ENCODE measurements at places on chromosomes 11 and 22.

GRCh38 chr22:18108187-18108586 is 2.4 kb upstream of the TUBA8 start:
- peaks cover 6% of the 10 kb centered on the region for H3K36me3 ChIP-seq
- no peaks in the 10 kb centered on the region for H3K27me3 ChIP-seq
- no peak overlapping the region for H3K27ac ChIP-seq
- DNase-seq, result no peak
- H3K4me3 ChIP-seq, result no peak overlapping the region

- H3K27me3 ChIP-seq, result peaks cover 4% of the 10 kb centered on the region
- DNase-seq, result no peak
- H3K4me3 ChIP-seq, result no peak overlapping the region
- no peak overlapping the region for H3K27ac ChIP-seq
- H3K4me1 ChIP-seq, result no peaks in the 10 kb centered on the region
- no peaks in the 10 kb centered on the region for H3K36me3 ChIP-seq
Measured at GRCh38 chr22:29433856-29434255, 4.5 kb upstream of the RFPL1 start.

DNA sequence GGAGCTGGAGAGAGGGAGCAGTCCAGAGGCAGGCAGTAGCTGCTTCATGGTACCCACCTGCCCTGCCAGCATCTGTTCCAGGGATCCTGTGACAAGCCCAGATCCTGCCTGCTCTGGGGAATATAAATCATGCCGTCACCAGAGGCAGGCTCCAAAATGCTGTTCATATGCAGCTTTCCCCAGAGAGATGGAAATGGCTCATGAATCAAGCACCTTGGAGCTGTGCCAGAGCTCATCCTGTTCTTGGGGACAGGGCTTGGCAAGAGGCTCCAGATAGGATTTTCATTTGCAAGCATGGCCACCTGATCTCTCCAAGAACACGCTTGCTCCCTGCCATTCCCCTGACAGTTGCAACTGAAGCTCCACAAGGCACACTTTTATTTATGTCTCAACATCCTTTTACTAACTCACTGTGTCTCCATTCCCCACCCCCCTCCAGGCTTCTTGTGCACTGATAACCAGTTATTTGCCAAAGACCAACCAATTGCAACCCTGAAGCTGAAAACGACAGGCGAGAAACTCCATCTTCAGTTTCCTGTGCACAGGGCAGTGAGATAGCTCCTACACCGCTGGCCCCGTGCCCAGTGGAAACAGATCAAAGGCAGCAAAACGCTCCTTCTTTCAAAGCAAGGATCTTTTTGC is 115.8 kb upstream of the PITPNB start:
- peaks cover 2% of the 10 kb centered on the region for H3K36me3 ChIP-seq
- H3K4me1 ChIP-seq, result peaks cover 2% of the 10 kb centered on the region
- H3K4me3 ChIP-seq, result no peak overlapping the region

DNA sequence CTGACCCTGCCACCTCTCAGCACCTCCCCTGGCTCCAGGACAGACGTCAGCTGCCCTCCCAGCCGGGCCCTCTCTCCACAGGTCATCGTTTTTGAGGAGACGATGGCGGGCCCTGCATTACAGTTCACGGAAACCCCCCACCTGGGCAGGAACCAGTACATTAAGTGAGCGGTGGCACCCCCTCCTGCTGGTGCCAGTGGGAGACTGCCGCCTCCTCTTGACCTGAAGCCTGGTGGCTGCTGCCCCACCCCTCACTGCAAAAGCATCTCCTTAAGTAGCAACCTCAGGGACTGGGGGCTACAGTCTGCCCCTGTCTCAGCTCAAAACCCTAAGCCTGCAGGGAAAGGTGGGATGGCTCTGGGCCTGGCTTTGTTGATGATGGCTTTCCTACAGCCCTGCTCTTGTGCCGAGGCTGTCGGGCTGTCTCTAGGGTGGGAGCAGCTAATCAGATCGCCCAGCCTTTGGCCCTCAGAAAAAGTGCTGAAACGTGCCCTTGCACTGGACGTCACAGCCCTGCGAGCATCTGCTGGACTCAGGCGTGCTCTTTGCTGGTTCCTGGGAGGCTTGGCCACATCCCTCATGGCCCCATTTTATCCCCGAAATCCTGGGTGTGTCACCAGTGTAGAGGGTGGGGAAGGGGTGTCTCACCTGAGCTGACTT is 37.0 kb downstream of the B3GAT1 start:
- no peak overlapping the region for H3K4me3 ChIP-seq
- H3K36me3 ChIP-seq, result no peaks in the 10 kb centered on the region
- peaks cover 12% of the 10 kb centered on the region for H3K27me3 ChIP-seq
- no peak for DNase-seq
- no peak overlapping the region for H3K27ac ChIP-seq

GRCh38 chr11:35118906-35119305 is 20.1 kb upstream of the CD44 start:
- no peak overlapping the region for H3K27ac ChIP-seq
- H3K27me3 ChIP-seq, result no peaks in the 10 kb centered on the region
- H3K36me3 ChIP-seq, result no peaks in the 10 kb centered on the region
- H3K4me1 ChIP-seq, result peaks cover 11% of the 10 kb centered on the region
- H3K4me3 ChIP-seq, result no peak overlapping the region

DNA sequence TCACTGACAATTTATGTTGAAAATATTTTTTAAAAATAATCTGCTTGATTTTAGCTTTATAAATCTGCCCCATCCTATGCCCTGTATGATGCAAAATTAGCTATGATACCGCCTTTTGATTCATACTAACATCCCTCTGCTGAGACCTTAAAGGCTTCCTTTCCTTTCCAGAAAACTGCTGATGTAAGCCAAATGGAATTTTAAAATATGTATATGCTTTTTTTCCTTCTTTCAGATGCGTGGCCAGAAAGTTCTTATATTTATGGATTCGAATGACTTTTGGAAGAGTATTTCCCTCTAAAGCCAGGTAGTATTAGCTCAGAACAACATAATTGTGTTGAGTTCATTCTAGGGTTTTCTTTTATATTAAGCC is 34.5 kb downstream of the SFI1 start:
- no peak overlapping the region for H3K27ac ChIP-seq
- peaks cover 8% of the 10 kb centered on the region for H3K4me1 ChIP-seq
- H3K36me3 ChIP-seq, result no peaks in the 10 kb centered on the region
- no peaks in the 10 kb centered on the region for H3K27me3 ChIP-seq

- no peaks in the 10 kb centered on the region for H3K36me3 ChIP-seq
- H3K4me3 ChIP-seq, result no peak overlapping the region
- no peaks in the 10 kb centered on the region for H3K4me1 ChIP-seq
- H3K27me3 ChIP-seq, result no peaks in the 10 kb centered on the region
- H3K27ac ChIP-seq, result no peak overlapping the region
- no peak for DNase-seq
Measured at GRCh38 chr11:120183701-120184141, 27.1 kb upstream of the OAF start.

All from T-cell (primary cell).